ENCODE measurements at places on chromosomes 11 and 22.

DNA sequence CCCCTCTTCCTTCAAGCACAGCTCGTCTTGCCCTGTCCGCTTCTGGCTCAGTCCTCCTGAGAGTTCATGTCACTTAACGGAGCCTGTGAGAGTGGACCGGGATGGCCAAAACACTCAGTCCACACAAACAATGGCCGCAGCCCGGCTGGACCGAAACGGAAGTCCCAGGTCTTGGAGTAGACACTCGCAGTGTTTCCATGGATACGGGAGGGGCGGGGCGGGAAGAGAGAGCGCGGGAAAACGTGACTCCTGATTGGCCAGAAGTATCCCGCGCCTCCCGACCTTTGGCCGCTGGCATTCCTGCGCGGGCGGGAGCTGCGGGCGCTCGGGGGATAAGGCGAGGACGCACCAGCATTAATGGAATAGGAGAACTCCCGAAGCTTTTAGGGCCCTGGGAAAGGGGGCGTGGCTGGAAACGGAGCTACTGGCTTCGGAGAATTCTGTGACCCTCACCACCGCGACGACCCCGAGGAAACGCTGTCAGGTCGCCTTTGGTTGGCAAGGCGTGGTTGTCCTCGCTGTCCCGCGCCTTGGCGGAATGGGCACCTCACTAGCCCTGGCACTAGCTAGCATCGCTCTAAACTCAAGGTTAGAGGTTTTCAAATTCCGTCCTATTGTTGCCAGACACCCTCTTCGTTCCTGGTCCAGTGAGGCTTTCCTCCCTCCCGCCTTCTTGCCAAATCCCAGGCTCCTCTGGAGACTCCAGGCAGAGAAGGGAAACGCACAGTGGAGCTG is at the start of the genes NLRP14 and ZNF214:
Gene NLRP14, plus strand, starts transcription at position 297 of the 735 bp plus-strand sequence. CDS start 18,108 bp downstream, outside the sequence.
Gene ZNF214, minus strand, starts transcription at position 164 of the 735 bp plus-strand sequence. CDS start 17,511 bp downstream, outside the sequence.
- peak within 1 kb of the TSS; percentile 67 for H3K4me3 ChIP-seq
- H3K4me1 ChIP-seq, result peaks cover 9% of the 10 kb centered on the region
- H3K27ac ChIP-seq, result peak within 1 kb of the TSS; percentile 92
- no peaks in the 10 kb centered on the region for H3K36me3 ChIP-seq
- H3K27me3 ChIP-seq, result peaks cover 4% of the 10 kb centered on the region

- peak overlapping the region; percentile 50 for H3K27ac ChIP-seq
- H3K27me3 ChIP-seq, result no peaks in the 10 kb centered on the region
- no peak overlapping the region for H3K4me3 ChIP-seq
- H3K36me3 ChIP-seq, result no peaks in the 10 kb centered on the region
- no peaks in the 10 kb centered on the region for H3K4me1 ChIP-seq
- DNase-seq, result no peak
These were observed 21.2 kb upstream of the IL17RA start for GRCh38 chr22:17063411-17064106.

DNA sequence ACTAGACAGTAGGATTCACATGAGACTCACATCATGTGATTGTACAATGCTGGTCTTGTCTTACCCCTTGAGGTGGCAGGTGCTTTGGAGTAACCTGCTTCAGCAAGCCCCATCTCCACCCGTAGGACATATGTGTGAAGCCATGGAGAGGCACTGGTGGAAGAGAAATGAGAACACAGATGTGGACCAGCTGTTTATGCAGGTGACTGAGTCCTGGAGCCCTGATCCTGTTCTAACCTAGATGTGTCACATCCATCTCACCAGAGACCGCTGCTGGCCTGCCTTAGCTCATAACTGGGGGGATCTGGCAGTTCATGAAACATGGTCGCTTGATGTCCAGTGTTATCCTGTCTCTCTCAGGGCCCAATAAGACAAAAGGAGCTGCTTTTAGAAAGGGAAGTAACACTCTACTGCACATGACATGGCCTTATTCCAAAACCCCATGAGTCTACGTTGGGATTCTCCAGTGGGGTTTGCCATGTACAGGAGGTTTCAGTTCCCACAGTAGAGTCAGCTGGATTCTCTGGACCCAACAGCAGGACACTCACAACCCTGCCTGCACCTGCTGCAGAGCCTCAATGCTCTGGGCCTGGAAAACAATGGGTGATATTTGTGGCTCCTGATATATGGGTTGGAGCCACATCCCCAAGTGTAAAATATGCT is 62.0 kb downstream of the GGTLC2 start:
- H3K27ac ChIP-seq, result no peak overlapping the region
- H3K4me3 ChIP-seq, result no peak overlapping the region
- no peak for DNase-seq
- no peaks in the 10 kb centered on the region for H3K27me3 ChIP-seq
- no peaks in the 10 kb centered on the region for H3K4me1 ChIP-seq
- no peaks in the 10 kb centered on the region for H3K36me3 ChIP-seq

DNA sequence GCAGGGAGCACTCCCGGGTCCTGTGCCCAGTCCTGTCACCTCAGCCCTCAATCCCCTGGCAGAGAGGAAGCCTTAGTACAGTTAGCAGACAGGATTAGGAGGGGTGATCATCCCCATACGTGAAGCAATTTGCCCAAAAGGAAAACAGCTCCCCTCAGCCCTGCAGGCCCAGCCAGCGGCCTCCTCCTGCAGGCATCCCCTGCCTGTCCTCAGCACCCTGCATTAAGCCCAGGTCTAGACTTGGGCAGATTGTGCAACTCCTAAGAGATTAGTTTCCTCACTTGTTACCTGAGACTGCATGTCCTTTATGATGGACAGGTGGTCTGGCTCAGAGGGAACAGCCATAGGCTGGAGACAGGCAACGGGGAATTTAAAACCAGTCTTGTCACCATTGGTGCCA is 95.5 kb upstream of the TMEM45B start:
- H3K27ac ChIP-seq, result no peak overlapping the region
- no peak for DNase-seq
- no peaks in the 10 kb centered on the region for H3K36me3 ChIP-seq
- H3K4me1 ChIP-seq, result no peaks in the 10 kb centered on the region

DNA sequence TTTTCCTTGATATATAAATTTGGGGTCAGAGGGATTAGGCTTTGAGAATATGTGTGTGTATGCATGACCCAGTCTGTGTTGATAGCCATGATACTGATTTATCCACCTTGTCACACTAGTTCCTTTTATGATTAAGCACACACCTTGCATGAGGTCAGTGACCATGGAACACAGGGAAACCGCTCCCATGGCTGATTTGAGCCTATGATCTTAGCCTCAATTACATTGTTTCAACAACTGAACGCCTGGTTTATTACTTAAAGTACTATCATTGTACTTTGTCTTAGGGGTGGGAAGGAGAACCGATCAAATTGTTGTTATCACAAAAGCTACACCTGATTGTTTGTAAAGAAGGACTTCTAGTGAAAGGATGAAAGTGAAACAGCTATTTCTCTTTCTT is 70.7 kb downstream of the ARFGAP2 start:
- H3K36me3 ChIP-seq, result no peaks in the 10 kb centered on the region
- H3K27ac ChIP-seq, result no peak overlapping the region
- no peak overlapping the region for H3K4me3 ChIP-seq
- no peaks in the 10 kb centered on the region for H3K4me1 ChIP-seq
- H3K27me3 ChIP-seq, result no peaks in the 10 kb centered on the region

Data from uterus (tissue), 4 donors.